ENCODE measurements at places on chromosomes 2 and 18.

DNA sequence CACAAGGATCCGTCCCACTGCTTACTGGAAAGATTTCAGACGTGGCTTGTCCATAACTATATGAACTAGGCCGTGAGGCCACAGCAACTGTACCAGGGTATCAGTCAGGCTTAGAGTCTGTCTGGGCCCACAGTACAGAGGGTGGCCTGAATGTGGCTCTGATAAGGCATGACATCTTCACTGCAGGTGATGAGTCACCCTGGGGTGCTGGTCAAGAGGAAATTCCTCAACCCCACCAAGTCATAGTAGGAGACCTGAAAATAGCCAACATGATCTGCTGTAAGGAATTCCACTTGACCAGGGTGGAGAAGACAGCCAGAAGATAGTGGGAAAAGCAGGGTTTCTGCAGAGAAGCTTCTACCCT lies 107.7 kb downstream of the INHBB start:
- no peak for DNase-seq

GRCh38 chr2:21268878-21269224 lies 145.1 kb downstream of the TDRD15 start:
- no peak for DNase-seq

- DNase-seq = no peak
These were observed 27.2 kb downstream of the TNS1 start for GRCh38 chr2:217975626-217976025.

- no peak for DNase-seq
These were observed 7.7 kb upstream of the COL6A3 start for GRCh38 chr2:237421542-237422116.

- DNase-seq = no peak
These were observed 12.5 kb upstream of the GYPC start for GRCh38 chr2:126643431-126643830.

DNA sequence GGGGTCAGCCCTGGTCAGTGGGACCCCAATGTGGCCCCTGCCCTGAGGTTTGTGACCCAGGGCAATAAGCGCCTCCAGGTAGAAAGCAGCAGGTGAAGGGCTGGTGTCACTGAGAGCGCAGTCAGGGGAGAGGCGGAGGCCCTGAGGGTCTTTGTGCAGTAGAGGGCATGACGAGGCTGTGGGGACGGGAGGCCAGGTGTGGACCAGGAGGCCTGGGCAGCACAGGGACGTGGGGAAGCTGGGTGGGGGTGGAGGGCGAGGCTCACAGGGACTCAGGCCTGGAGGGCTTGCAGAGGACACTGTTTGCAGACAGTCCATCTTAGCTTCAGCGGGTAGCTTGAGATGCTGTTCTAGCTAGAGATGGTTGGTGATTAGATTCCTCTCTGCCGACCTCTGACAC lies 32.0 kb downstream of the TRAF3IP1 start:
- no peak for DNase-seq

GRCh38 chr2:229575569-229576315 lies 138.6 kb downstream of the DNER start:
- no peak for DNase-seq

Measured in D721Med (cell line).